ENCODE measurements at places on chromosomes 2 and 18. TPM values are rescaled to one million over a fixed set of nuclear protein-coding genes. Genes with fewer than 3 reads are reported as not detected.

Gene ANKRD30BL
- not detected for total RNA-seq

GRCh38 chr18:12310762-12311161, 2.7 kb downstream of the TUBB6 start:
- DNase-seq = no peak

Gene KCNIP3
- 0.29 TPM for total RNA-seq

Gene RAB27B
- total RNA-seq = 30.9 TPM

- DNase-seq = peak; percentile 71
Observed at GRCh38 chr2:66733364-66733999, 298.6 kb downstream of the MEIS1 start.

Gene ZBTB7C
- 0.17 TPM for total RNA-seq

Gene GAREM2
- total RNA-seq = 1.2 TPM

GRCh38 chr2:182522405-182522896, 95.6 kb upstream of the PDE1A start:
- DNase-seq = peak; percentile 50

Gene TUBA3E
- not detected for total RNA-seq

DNA sequence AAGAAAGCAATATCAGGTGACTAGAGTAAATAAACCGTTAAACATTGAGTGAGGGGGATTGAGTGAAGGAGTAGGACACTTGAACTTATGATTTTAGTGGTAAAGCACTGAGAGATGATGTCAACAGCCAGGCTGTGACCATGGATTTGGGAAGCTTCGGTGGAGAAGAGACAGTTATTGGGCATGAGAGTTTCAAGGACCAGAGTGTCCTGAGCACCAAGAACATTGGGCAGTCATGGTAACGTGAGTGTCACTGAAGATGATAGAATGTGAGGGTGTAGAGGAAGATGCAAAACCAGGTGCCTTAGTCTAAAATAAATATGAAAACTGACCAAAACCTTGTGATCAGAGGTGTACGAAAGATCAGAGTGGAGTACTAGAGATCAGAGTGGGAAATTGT, 248.1 kb downstream of the ASXL3 start:
- DNase-seq = no peak

- peak; percentile 79 for DNase-seq
Observed at GRCh38 chr2:241443486-241444223, 64.7 kb downstream of the STK25 start.

GRCh38 chr2:120591572-120591971, 144.1 kb upstream of the GLI2 start:
- DNase-seq = no peak

DNA sequence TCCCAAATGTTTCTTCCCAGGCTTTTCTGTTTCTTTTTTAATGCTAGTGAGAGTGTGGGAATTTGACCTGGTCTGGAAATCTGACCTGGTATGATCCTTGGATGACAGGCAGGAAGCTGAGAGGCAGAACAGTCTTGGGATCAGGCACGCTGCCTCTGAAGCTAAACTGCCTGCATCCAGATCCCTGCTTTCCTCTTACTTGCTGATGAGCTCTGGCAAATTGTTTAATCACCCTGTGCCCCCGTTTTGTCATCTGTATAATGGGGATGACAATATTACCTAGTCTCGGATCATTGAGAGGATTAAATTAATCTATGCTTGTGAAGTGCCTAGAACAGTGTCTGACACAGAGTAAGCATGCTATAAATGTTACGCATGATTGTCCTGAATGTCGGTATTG, 3.3 kb downstream of the KLHL23 start:
- DNase-seq = no peak

Gene OSBPL1A
- total RNA-seq = 19.2 TPM

DNA sequence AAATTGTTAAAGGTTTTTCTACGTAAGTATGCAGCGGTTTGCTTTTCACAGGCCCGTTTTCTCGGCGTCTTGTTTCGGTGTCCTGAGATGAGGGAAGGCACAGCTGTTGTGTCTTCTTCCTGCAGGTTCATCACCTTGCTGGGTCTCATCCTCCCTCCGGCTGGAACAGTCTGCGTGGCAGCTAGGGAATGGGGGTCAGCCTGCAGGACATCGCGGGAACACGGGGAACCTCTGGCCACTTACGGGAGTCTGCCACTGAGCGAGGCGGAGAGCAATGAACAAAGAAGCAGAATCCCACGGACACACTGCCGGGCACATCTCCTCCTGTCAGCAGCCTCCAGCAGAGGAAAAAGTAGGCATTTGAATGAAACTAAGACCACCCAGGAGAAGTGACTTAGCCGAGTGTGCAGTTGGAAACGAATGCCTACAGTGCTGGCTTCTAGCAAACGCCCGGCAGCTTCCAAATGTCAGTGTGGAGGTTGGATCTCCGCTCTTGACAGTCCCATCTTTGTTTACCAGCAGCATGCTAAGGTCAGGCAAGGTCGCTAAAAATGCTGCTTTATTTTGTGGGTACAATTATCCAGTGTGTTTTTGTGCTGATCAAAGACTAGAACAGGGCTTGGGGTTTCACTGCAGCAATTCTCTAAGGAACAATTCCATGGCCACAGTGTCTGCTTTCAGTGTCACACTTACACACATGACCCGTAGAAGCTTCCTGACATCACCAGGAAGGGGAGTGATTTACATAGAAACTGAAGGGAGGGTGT, 109.8 kb upstream of the SEC11C start:
- no peak for DNase-seq

GRCh38 chr2:26692279-26692896, at the start of gene KCNK3:
Gene KCNK3, plus strand, starts transcription at chr2:26692722. Its CDS starts 154 bp downstream, at chr2:26692876.
- peak; percentile 11 for DNase-seq

- no peak for DNase-seq
Observed at GRCh38 chr2:74538881-74539339, 9.2 kb downstream of the HTRA2 start.

Gene WNT6
- 0.23 TPM for total RNA-seq

GRCh38 chr2:158649846-158650245, 145.3 kb upstream of the DAPL1 start:
- no peak for DNase-seq
